ENCODE measurements at places on chromosomes 3 and 15. TPM values are rescaled to one million over a fixed set of nuclear protein-coding genes. Genes with fewer than 3 reads are reported as not detected.

GRCh38 chr15:53808058-53808706 is 48.7 kb upstream of the WDR72 start:
- no peak for DNase-seq

DNA sequence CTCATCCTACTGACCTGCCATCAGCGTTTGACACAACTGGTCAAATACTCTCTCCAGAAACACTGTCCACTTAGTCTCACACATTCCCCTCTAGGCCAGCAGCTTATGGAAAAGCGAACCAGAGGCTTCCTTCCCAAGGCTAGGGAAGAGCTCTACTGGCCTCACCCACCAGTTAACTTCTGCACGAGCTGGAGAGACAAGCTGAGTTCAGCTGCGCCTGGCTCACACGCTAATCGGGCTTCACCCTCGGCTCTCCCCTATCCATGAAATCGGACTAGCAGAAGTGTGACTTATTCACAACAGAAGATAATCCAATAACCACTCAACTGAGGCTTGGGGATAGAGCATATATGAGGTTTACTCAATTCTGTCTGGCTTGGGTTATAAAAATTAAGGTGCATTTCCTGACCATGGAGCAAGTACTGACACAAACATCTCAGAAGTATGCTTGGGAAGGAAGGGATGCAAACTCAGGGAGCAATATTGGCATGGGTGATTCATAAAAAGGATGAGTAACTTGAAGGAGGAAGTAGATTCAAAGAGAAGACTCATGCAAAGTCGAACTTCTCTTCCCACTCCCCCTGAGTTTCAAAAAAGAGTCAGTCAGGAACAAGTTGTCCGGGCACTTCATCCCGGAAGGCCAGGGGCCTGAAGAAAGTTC is 73.1 kb downstream of the XXYLT1 start:
- no peak for DNase-seq

GRCh38 chr3:144294659-144295538 is 323.3 kb downstream of the DIPK2A start:
- DNase-seq, result no peak

DNA sequence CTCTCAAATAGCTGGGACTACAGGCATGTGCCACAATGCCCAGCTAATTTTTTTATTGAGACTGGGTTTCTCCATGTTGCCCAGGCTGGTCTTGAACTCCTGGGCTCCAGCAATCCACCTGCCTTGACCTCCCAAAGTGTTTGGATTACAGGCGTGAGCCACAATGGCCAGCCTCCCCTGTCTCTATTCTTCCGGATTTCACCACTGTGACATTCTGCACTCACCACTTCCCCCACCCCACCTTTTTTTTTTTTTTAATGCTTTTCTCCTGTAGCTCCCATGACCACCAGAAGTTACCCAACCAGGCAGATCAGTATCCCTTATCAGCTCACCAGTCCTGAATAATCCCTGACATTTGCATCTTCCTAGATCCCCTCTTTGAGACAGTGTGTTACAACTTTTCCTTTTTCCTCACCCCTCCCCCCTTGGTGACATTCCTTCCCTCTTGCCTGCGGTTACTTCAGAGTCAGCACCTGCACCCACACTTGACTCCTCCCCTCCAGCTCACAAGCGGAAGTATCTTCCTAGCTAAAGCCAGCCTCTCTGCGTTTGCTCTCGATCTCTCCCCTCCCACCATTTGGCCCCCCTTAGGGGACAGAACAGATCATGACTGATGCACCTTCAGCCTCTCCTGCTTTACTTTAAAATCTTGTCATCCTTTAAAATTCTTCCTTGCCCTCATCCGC is 13.5 kb upstream of the ZNF592 start:
- peak; percentile 48 for DNase-seq

GRCh38 chr15:78010067-78010466 is 67.4 kb downstream of the TBC1D2B start:
- no peak for DNase-seq

GRCh38 chr15:50055750-50056157 is 63.3 kb downstream of the ATP8B4 start:
- no peak for DNase-seq

GRCh38 chr3:39407773-39408492 is 1.4 kb downstream of the RPSA start:
- DNase-seq, result no peak

FSIP1 gene
- 0.44 TPM for total RNA-seq

MYL3 gene
- 0.40 TPM for total RNA-seq

AGBL1 gene
- 0.06 TPM for total RNA-seq

All from pancreas (tissue), 10 donors.